ENCODE measurements at places on chromosomes 6 and 20.

- DNase-seq, result no peak
Observed at GRCh38 chr6:138204792-138205384, 13.4 kb downstream of the PBOV1 start.

DNA sequence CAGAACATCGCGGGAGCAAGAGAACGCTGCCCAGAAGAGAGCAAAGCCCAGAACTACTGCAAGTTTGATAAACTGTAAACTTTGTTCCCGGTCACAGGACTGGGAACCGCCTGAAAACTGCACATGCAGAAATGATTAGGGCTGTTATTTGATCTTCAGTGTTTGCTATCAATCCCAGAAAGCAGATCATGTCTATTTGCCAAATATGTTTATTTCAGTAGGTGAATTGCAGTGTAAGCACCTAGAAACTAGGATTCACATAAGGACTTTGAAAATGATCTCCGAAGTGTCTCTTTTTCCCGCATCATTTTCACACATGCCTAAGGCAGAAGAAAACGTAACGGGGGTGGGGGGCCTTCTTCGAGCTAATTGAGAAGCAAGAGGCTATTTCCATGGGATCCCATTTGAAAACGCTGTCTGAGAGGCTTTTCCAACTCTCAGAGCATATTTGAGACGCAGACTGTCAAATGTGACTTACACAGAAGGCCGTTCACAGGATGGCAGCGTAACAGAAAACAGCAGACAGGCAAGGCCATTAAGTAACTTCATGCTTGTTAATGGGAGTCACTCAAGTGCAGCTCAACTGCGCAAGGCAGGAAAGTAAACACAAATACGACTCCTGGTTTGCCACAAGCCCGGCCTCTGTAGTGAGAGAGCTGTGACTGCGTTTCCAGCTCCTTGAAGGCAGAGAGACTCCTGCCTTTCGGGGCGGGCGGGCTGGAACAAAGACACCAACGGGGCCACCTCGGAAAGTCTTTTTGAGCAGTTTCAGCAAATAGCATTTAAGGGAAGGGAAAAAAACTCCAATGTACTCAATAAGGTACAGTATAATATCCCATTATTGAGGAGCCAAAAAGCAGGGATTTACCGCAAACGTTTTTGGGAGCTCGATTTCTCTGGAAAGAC is 144.7 kb upstream of the ZNF217 start:
- no peak for DNase-seq

DNA sequence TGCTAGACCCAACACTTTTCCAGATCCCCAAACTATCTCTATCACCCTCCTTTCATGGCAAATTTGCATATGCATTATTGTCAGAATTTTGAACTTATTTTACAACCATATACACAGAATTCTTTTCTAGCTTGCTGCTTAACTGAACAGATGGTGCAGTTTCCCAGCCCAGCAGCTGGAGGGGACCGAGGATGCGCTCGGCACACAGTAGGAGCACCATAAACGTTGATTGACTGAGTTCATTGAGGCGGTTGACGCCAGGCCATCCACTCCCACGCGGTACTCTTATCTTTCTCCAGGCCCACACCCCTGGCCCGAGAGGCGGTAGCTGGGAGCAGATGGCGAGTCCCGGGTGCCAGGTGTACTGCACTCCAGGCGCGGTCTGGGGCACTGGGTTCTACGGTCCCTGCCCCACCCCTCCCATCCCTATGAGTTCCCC is 6.8 kb upstream of the SOX4 start:
- DNase-seq, result no peak

GRCh38 chr20:57959018-57959417 is 249.2 kb upstream of the PMEPA1 start:
- no peak for DNase-seq

DNA sequence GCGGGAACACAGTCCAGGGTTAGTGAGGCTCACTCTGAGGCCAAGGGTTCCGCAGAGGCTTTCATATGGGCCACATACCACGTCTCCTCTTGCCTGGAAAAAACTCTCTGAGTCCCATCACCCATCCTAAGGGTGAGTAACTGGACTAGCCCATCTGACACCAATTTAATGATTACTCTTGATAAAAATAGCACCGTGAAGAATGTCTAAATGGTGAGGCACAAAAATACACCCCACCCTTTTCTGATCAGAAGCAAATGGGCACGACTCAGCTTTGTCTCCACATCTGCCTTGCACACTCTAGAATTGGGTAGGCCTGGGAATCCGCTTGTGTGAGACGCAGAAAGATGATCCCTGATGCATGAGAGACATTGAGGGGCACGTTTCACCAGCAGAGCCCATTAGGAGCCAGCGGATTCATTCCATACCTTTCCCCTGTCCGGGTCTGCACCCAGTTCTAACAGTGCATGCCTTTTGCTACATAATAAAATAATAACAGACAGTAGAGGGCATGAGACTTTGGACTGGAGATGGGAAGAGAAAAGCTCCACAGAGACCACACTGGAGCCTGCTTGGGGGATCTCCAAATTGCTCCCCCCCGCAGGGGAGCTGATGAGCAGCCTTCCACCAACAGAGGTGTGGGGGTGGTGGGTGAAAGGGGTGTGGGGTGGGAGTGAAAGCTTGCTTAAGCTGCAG is 110.0 kb upstream of the KCNK16 start:
- DNase-seq, result no peak

DNA sequence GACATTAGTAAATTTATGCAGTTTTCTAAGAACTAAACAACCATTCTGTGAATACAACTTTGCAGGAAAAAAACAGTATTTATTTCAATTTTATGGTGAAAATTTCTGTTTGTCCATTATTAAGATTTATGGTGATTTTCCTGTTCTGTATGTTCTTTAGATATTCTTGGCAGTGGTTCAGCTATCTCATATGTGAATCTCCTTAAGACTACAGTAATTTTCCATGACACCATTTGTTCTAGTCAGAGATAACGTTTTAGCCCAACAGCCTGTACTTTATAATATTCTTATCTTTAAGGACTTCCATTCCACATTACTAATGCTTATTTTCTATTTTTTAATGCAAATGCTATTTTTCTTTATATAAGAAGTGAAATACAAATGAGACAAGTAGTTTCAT is 504.0 kb downstream of the RFPL4B start:
- DNase-seq, result no peak

DNA sequence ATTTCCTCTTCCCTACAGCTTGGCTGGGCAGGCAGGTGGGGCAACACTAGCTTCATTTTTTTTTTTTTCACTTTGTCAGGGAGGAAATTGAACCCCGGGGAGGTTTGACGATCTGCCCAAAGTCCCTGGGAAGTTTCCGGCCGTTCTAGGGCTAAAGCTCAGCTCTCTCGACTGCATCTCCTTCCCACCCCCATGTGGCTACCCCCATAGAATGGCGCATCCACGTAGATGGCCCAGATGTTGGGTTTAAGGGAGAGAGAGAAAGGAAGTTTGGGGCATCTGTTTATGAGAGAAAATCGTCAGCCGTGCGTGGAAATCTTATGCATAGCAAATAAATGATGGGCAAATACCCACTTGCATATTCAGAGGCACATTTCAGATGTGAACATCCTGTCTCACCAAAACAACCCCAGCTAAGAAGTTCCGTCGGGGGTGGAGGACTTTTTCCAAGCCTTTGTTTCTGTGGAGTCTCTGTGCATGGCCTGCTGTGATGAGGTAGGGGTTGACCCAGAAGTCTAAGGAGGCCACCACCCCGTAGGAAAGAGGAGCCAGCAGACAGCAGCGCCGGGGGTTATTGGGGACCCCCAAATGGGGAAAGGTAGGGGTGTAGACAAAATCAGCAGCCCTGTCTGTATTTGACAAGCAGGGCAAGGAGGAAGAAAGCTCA is 40.5 kb upstream of the ZNF831 start:
- peak; percentile 57 for DNase-seq

DNA sequence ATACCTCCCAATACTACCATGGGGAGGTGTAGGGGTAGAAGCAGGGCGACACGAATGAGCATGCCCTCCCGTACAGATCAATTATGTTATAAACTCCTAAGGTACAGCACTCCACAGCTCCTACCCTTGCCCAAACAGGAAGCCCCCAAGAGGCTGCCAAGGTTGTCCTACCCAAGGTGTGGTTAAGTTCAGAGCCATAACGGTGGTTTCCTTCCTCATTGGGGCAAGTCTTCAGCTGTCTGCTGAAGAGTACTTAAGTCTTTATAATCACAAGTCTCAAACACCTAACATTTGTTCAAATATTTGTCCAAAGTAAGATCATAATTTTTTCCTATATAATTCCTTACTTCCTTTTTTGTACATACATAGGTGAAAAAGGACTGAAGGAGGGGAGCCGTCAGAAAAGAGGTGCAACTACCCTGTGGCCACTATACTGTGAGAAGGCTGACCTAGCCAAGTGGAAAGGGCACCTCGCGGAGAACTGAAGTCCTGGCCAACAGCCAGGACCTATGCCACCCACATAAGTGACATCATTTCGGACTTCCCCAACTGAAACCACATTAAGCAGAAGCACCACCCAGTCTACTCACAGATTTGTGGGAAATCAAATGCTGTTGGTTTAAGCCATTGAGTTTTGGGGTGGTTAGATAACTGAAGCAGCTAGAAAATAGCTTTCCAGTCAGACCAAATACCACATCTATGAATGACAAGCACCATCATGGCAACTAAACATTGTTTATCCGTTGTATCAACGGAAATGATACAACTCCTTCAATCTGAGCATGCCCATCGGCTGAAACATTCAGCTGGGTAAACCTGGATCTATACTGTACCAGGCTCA is 2.9 kb upstream of the RAB22A start:
- DNase-seq, result peak; percentile 77

Data from activated T-cell treated with anti-CD3 and anti-CD28 coated beads, Interleukin-2, amount 50 U/mL, for 48 hours (primary cell).